ENCODE measurements at places on chromosomes 12 and 14.

GRCh38 chr14:63300854-63301253, 17.9 kb downstream of the GPHB5 start:
- no peak for DNase-seq

- DNase-seq, result no peak
Observed at GRCh38 chr12:84607170-84607819, 305.3 kb downstream of the SLC6A15 start.

DNA sequence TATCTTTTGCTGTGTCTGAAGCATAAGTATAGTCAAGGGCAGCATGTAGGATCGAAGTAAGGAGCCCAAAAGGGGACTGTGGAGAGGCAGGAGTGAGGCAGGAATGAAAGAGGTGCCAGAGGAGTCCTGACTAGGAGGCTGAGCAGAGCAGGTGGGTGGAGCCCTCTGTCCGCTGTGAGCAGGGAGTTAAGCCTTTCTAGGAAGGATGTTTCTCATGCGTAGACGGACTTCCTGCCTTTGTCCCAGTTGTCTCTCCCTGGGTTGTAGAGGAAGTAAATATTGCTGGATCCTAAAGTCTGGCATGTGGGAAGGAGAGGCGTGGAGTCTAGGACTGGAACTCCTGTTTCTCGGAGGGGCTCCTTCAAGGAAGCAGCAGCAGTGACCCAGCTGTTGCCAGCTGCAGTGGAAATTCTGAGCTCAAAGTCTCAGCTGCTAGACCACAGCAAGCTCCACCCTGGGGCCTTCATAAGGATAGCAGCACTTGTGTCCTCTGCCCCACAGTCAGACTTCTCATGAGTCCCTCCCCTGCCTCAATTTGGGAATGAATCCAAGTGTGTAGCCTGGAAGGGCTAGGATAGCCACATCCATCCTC, 44.0 kb downstream of the RBMS2 start:
- DNase-seq, result peak; percentile 88

- DNase-seq, result no peak
Observed at GRCh38 chr14:84433961-84434360, 1096.0 kb upstream of the FLRT2 start.

DNA sequence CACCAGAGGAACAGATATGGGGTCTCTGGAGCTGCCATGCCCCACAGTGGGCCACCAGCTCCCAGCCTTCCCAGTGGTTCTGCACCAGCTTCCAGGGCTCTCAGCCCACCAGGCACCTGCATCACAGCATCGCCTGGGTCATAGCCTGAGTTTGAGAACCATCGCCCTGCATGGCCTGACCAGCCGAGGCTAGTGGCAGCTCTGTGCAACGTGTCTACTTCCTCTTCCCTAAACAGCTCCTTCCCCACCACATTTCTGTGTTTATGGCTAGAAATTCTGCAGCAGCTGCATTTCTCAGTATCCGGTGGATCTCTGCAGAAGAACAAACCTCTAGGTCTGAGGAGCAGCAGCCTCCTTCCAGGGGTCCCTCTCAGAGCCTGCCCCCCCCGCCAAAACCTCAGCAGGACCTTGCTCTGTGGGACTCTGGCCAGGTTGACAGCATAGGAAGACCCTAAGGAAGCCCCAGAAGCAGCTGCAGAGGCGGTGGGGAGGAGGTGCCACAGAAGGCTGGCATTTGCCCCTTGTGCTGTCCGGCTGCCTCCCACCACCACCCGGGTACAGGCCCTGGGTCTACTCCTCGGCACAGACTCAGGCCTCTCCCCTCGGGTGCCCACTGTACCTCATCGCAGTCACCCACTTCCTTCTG, 47.7 kb downstream of the PSMA6 start:
- no peak for DNase-seq

DNA sequence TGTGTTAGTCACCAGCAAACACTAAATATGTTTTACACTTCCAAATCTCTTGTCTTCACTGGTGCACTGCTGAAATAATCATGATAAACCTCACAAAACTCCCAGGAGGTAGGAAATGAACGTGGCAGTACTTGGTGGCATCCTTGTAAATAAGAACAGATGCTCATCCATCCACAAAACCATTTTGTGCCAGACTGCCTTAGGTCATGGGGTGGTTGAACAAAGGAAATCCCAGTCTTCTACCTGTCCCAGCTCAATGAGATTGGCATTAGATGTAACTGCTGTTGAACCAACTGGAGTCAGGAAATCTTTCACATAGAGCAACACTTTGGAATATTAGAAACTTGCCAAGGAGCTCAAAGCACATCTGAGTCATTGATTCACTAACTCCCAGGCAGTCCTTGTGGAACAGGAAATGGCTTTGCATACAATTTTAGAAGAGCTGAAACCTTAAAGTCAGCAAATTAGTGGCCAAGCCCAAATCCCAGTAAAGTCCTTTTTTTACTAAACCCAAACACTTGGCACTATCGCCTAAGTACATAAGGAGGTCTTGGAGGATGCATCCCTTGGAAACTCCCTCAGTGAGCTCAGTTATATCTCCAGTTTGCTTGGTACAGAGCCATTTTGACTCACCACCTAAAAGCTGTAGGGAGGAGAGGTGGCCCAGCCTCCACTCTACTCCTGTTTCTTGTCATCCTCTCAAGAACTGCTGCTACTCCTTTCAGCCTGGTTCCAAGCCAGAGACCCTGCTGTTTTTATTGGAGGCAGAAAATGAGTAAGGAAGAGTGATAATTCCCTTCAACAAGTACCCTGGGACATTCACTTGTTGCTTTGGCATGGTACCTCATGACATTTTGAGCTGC, 208.0 kb downstream of the NOVA1 start:
- no peak for DNase-seq

DNA sequence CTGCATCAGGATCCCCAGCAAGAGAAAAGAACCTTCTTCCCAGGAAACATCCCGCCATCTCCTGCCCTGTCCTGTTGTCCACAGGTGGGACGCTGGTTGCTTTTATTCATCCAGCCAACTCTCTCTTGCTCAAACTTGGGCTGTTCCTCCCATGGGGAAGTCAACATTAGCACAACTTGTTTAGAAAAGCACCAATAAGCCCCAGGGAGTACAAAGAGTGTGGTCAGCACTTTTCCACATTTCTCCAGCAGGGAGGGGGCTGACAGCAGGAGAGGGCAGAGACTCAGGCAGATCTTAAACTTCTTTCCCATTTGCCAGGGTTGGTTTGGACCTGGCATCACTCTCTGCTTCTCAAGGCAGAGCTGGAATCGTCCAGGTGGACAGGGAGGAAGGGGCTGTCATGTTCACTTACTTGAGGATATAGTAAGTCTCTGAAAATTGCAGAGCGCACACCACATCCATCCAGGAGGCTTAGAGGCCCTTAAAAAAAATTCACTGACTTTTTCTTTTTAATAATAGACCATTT, 74.9 kb downstream of the RBM19 start:
- no peak for DNase-seq

DNA sequence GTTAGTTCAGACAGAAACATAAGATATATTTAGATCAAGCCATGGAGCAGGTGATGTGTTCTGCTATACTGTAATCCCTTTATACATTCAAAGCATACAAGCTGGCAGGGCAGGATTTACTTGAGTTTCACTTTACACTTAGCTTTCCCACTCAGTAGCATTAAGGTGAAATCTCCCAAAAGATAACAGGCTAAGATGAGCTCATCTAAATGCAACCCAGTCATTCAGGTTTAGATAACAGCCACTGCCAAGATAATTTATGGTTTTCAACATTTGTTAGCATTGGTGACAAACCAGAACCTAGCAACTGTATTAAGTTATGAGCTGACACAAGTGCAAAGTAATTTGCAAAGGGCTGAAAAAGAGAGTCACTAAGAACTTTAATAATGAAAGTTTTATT, 925.1 kb upstream of the ATXN7L3B start:
- DNase-seq, result no peak

- DNase-seq, result no peak
Observed at GRCh38 chr12:92543840-92544239, 158.9 kb upstream of the PLEKHG7 start.

DNA sequence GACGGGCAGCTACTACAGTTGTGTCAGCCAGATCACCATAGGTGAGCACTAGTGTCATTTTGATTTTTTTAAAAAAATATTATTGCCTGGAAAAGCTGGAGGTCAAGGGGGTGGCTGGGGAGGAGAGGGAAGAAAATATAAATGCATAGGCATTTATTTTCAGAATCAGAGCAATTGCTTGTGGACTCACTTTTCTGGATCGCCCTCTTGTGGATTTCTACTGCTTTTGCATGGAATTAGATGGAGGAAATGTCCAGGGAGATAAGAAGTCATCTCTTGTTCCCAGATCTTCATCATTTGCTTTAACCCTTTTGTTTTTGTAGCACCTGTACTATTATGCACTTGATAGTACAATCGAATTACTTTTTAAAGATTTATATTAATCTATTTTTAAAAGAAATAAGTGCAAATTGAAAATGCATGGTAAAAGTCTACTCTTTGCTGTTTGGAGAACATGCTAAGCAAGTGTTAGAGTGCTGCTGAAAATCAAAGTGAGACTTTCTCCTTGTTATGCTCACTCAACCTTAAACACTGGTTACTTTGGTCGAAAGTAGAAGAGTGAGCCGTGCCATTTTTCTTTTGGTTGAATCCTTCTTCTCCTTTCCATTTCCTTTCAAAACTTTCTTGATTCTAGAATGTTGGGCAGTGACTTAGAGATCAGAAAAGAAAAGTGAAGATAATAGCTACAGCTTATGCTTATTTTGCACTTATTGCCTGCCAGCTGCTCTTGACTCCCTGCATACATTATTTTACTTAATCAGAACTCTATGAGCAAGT, 60.6 kb upstream of the ANO4 start:
- DNase-seq, result no peak

DNA sequence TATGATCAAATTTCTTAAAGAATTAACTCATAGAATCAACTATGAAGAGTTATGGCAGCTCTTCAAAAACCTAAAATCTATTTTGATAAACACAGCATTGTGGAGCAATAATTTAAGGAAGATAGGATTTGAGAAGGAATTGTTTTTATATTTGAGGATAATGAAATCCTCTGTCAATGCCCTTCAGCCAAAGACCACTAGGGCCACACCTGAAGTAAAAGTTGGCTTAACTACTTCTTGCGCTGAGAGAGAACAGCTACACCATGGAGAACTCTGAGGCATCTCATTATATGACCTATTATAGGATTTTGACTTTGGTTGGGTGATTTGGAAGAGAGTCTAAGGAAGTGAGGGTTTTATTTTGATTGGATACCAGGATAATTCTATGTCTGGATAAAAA, 237.2 kb downstream of the TMTC2 start:
- DNase-seq, result no peak

DNA sequence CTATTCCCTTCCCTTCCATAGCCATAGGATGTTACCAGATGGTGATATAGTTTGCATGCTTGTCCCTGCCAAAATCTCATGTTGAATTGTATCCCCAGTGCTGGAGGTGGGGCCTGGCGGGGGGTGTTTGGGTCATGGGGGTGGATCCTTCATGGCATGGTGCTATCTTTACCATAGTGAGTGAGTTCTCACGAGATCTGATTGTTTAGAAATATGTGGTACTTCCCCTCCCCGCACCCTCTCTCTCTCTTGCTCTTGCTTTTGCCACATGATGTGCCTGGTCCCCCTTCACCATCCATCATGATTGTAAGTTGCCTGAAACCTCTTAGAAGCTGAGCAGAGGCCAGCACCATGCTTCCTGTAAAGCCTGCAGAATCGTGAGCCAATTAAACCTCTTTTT, 181.3 kb downstream of the CAND1 start:
- DNase-seq, result no peak

- no peak for DNase-seq
Observed at GRCh38 chr14:81234278-81234677, 13.5 kb upstream of the GTF2A1 start.

GRCh38 chr14:88749139-88749538, 43.6 kb downstream of the EML5 start:
- DNase-seq, result no peak

GRCh38 chr12:132084621-132085290, 59.4 kb downstream of the DDX51 start:
- no peak for DNase-seq

DNA sequence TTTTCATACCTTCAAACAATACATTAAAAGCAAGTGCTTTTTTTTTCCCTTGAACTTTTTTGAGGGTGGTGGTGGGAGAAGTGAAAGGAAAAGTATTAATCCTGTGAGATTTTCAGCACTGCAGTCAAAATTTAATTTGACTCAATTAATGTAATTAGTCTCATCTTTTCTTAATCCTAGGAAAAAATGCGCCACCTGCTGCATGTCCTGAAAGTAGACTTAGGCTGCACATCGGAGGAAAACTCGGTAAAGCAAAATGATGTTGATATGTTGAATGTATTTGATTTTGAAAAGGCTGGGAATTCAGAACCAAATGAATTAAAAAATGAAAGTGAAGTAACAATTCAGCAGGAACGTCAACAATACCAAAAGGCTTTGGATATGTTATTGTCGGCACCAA, 52.2 kb downstream of the SPATA7 start:
- no peak for DNase-seq

GRCh38 chr14:75968456-75968855, 13.3 kb downstream of the TGFB3 start:
- no peak for DNase-seq

- DNase-seq, result no peak
Observed at GRCh38 chr12:95173392-95174251, 43.6 kb downstream of the FGD6 start.

- DNase-seq, result no peak
Observed at GRCh38 chr12:89657739-89658138, 50.9 kb downstream of the ATP2B1 start.

DNA sequence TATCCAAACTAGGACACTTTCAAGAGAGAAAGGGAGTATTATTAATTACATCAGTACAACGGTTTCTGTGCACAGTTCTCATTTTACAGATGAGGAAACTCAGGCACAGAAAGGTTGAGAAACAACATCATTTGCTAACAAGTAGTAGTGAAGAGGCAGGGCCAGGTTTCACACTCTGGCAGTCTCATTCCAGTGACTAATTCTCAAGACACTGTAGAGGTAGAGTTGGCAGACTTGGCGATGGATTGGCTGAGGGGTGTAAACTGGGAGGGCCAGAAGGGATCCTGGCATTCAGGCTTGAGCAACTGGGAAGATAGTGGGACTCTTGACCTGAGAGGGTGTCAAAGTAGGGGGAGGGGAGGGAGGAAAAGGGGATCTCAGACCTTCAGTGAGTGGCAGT, 73.8 kb upstream of the BDKRB2 start:
- DNase-seq, result no peak

DNA sequence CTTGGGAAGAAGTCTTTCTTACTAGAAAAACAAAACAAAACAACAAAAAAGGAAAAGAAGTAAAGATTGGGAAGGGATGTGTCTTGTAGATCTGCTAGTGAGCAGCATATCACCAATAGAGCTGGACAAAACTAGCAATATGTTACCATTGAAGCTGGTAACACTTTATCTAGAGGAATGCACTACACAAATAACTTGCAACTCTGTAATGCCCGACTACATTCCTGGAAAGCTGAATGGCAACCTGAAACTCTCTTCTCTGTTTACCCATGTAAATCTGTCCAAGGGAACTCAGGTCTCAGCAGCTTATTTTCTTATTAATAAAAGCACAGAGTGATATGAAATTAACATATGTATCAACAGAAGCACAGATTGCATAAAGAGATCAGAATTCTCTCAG, 624.4 kb downstream of the KCNH5 start:
- no peak for DNase-seq

GRCh38 chr14:36716614-36717184, 55.0 kb downstream of the PAX9 start:
- no peak for DNase-seq

GRCh38 chr14:89418976-89419375, 1.9 kb upstream of the FOXN3 start:
- DNase-seq, result peak; percentile 59

- no peak for DNase-seq
Observed at GRCh38 chr14:90168425-90169105, 87.8 kb upstream of the PSMC1 start.

All from suprapubic skin (tissue), 4 donors.